ENCODE measurements at places on chromosomes 16 and 17.

DNA sequence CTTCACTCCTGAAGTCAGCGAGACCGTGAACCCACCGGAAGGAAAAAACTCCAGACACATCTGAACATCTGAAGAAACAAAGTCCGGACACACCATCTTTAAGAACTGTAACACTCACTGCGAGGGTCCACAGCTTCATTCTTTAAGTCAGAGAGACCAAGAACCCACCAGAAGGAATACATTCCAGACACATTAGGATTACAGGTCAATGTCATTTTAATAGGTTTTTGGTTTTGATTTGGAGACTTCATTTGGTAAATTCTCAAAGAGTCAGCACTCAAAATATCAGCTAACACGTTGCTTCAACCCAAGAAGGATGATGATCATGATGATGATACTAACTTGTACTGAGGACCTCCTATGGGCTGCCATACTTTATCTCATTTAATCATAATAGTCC lies 7.6 kb upstream of the BMERB1 start:
- no peak for DNase-seq

GRCh38 chr17:35732806-35733136 lies 1.3 kb downstream of the RASL10B start:
- no peak for DNase-seq

DNA sequence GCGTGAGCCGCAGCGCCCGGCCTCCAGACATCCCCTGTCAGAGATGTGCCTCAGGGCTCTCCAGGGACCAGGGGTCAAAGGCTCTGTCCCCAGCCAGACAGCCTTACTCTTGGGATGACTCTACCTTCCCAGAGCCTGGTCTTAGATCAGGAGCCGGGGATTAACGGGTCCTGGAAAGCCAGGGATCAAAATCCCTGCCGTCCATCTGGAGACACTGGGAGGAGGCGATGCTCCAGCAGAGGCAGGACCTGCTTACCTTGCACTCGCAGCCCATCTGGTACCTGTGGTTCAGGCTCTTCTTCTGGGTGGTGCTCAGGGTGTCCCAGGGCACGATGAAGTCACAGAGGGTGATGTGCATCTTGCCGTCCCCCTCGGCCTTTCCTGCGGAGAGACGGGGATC lies 16.7 kb upstream of the USP36 start:
- no peak for DNase-seq

- DNase-seq = no peak
These were observed 232.3 kb downstream of the ZFHX3 start for GRCh38 chr16:72815348-72816318.

- no peak for DNase-seq
These were observed 49.8 kb upstream of the USP7 start for GRCh38 chr16:9013508-9013864.

DNA sequence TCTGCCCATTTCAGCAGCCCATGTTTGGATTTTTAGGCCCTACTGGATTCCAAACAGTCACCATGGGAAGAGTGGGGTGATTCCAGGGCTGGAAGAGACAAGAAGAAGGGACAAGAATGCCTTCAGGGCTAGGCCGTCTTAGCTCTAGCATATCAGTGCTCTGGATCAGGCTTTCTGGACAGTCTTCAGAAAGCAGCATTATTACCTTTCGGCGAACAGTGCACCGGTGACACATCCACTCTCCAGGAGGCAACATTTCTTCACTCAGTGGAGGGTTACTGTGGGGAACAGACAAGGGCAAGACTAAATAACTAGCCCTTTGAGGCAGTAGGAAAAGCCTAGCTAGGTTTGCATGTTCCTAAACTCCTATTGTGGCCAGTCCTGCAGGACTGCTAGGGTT lies 23.9 kb upstream of the DHRS13 start:
- DNase-seq = no peak

- DNase-seq = peak; percentile 88
These were observed 468.1 kb downstream of the SOX9 start for GRCh38 chr17:72588961-72589360.

DNA sequence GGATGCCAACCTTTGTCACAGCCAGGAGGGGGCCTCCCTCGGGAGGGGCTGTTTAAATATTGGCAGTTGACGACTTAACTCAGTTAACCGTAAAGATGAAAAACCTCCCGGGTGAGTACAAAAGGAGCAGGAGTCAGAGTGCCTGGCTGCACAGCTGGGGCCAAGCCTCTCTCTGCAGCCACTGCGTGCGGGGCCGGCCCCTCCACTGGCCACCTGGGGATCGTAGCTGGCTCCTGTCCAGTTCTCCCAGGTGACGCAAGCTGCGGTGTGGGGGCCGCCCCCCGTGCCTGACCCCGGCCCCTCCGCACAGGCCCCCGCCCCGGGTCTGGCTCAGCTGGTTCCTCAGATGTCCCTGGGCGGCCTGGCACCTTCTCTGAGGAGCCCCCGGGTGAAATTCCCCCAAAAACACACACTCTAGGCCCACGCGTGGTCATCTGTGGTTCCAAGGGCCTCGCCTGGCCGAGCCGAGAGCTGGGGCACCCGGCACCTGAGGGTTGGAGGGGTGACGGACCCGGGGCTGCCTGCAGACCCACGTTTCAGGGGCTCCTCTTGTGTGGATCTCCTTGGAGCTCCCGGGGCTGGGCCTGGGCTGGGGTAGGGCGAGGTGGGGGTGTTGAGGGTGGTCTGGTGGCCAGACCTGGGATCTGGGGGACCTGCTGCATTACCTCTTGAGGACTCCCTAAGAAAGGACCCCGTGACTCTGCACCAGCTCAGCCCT lies 7.4 kb upstream of the CACNA1H start:
- DNase-seq = no peak

GRCh38 chr16:66947302-66948065 lies 12.2 kb downstream of the CES2 start:
- peak; percentile 86 for DNase-seq

- no peak for DNase-seq
These were observed 2.6 kb downstream of the ARHGAP17 start for GRCh38 chr16:25012525-25012991.

DNA sequence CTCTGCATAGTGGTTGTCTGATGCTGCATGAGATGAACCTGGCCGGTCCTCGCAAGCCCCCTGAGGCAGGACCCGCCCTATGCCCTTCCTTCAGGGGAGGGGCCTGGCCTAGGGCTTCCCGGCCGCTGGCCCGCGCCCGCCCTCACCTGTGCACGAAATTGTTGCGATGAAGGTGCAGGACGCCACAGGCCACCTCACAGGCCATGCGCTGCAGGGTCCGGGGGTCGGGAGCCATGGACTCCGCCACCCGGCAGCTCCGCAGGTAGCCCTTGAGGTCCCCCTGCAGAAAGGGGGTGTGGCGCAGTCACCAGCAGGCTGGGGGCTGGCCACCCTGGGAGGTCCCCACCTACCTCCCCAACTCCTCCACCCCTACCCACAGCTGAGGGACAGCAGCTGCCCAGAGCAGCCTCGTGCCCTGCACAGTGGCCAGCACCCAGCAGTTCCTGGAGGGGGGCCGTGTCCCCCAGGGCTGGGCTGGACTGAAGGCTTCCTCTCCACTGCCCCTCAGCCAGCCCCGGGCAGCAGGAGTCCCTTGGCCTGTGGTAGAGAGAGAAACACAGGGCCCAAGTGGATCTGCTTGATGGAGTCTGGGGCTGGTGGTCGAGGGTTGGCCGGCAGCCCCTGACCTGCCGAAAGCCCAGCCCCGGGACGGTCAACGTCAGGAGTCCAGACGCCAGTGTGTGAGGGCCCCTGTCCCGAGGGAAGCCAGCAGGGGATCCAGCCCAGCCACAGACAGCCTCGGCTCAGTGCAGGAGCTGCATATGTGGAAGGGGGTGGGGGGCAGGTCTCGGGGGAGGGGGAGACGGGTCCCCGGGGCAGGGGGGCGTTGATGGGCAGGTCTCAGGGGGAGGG lies 38.8 kb upstream of the PVALEF start:
- no peak for DNase-seq

GRCh38 chr17:33939959-33940358 lies 315.1 kb upstream of the CCL2 start:
- DNase-seq = no peak

DNA sequence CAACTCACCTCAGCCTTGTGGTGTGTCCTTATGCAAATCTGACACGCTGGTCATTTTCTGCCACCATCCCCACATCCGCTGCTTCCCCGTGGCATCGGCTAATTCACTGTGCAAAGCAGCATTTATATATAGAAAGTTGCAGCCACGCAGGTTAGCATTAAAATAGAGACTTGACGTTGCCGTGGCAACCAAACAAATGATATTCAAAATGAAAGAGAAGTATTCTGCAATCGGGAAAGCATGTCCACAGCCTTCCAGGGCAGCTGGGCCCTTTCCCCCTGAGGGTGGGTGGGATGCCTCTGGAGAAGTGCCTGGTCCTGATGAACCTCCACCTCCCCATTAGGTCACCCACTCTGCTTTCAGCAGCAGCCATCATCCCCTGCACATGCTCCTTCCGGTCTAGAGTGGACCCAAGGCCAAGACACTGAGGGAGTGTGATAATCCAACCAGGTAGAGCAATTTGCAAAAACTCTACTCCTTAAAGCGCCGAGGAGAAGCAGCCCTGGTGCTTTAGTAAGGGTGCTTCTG lies 138.7 kb downstream of the GAS7 start:
- no peak for DNase-seq

- DNase-seq = no peak
These were observed 49.4 kb downstream of the BEAN1 start for GRCh38 chr16:66476328-66477027.

- no peak for DNase-seq
These were observed 18.8 kb downstream of the PRSS27 start for GRCh38 chr16:2701272-2701671.

DNA sequence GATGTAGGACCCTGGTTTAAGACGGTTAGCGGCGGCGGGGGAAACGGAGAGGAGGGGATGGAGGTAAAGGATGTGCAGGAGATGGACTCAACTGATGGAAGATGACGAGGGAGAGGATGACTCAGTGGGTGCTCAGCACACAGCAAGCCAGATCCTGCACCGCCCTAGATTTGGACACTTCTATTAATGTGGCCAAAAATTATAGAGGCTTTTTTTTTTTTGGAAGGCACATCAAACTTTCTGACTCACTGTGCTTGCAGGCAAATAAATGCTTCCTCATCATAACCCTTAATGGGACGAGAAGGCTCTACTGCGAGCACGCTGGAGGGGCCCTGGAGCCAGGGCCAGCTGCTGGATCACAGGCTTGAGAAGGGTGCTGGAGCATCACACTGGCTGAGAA lies 36.0 kb downstream of the RTN4RL1 start:
- peak; percentile 70 for DNase-seq

DNA sequence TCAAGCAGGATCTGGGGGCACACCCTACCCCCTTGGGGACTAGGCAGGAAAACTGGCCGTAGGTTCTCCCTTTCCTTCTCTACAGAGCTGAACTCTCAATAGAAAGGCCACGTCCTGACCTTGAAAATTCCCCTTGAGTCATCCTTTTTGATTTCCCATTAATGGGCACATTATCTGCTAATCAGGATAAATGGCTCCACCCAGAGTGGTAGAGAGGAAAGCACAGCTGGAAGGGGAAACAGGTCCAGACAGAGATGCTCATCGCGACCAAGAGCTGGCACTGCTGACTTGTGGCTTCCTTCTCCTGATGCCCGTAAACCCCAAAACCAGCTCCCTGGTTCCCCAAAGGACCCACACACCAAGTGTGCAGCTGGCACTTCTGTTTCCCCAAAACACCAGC lies 206.5 kb upstream of the CDH5 start:
- no peak for DNase-seq

DNA sequence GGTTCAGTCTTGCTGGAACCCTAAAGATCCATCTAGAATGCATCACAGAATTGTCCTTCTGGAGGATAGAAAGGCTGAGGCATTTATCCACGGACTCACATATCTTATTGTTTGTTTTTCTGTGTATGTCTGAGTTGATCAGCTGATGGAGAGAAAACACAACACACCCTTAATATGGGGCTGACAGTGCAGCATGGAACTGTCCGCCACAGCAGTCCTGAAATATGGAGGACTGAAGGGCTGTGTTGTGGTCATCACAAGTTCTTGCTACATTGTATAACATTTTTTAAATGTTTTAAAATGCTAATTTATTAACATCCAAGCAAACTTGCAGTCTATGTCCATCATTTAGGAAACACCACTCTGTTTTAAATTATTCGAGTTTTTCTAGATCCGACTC lies 448.9 kb upstream of the ERCC4 start:
- peak; percentile 37 for DNase-seq

DNA sequence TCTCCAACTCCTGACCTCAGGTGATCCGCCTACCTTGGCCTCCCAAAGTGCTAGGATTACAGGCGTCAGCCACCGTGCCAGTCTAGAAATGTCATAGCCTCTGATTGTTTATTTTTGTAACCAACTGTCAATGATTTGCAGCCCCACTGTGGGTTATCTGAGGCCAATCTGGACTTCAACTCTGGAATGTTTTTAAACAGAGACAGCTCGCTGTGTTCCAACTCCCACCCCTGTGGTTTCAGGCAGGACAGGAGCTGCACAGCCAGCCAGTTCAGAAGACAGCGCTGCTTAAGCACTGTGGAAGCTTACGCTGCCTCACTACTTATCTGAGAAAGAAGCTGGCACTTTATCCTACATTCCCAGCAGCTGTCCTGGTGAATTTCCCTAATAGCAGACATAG lies 19.5 kb downstream of the MRM3 start:
- no peak for DNase-seq

DNA sequence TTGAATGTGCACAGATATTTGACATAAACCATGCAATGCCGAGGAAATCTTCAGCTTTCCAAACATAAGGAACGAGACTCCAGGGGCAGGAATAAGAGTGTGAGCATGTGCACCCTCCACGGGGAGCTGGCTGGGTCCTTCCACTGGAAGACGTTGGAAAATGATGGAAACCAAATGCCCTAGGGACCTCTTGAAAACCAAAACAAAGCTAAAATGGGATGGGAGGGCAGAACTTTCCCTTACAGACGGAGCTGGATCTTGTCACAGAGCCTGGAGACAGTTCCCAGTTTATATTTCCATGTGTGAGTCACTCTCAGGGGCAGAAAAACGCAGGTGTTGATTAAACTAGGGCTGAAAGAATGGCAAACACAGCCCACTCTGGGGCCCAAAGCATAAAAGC lies 34.4 kb upstream of the DNAH17 start:
- DNase-seq = no peak

- no peak for DNase-seq
These were observed 17.7 kb downstream of the SIAH1 start for GRCh38 chr16:48367441-48368049.

DNA sequence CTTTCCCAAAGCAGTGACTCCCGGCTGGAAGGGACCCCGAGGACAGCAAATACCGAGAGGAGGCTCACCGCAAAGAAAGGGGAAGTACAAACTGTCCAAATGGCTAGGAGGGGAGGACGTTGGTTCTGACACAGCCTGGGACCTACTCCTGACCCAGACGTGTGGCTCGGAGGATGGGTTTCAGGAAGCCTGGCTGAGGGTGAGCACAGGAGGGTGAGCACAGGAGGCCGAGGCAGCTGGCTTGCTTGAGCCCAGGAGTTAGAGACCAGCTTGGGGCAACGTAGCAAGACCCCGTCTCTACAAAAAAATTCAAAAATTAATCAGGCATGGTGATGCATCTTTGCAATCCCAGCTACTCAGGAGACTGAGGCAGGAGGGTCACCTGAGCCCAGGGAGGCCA lies 83.2 kb downstream of the C16orf78 start:
- no peak for DNase-seq
